KBM-7 (cell line): ENCODE measurements at places on chromosomes 7 and 10.

- DNase-seq: no peak
Measured at GRCh38 chr10:80154978-80155695, 22.6 kb downstream of the PLAC9 start.

GRCh38 chr7:2993868-2994267 lies 49.8 kb downstream of the CARD11 start:
- DNase-seq: no peak

DNA sequence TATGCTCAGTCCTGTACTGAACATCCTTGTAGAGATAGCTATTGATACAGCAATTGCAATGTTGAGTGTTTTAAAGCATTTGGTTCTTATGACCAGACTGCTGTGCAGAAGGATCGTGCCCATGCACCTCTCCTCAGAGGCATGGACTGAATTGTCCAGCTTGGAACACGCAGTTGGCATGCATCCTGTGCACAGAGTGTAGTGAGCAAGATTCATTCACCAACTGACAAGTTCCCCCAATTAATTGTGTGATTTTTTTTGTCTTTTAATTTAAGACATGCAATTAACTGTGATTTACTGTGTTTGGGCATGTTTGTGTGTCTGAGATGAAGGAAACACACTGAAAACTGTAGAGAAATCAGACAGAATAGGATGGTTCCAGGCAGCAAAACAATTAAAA lies 323.7 kb downstream of the CDK14 start:
- no peak for DNase-seq

- DNase-seq: no peak
Measured at GRCh38 chr10:6819301-6819700, 239.2 kb upstream of the PRKCQ start.

DNA sequence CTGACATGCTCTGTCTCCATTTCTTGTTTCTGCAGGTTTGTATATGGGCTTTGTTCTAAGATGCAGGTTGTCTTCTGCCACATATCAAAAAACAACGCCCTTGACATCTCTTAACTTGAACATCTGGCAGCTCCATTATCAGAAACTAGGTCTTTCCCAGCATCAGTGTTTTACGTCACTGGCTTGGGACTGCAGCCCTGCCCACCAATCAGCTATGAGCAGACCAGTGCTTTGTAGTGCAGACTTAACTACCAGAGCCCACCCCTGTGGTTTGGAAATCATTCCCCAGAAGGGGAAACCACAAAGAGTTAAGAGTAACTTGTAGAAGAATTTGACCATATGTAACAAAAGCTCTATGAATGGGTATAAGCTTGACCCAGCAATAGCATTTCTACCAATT lies 132.4 kb downstream of the SEPTIN14 start:
- DNase-seq: no peak

DNA sequence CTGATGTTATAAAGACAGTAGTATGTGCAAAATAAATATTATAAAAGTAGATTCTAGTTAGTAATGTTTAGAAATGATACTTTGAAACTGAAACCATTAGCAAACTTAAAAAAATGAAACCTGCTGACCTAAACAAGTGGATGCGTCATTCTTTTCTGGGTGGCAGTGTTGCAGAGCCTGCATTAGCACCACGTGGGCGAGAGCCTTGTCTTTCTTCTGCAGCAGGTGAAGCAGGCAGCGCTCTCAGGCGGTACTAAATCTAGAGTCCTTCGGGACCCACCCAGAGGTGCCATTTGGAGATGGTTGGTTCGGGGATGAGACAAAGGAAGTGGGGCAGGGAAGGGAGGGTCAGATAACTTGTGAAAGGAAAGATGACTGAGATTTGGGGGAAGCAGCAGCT lies 759.1 kb upstream of the IGFBP3 start:
- no peak for DNase-seq

GRCh38 chr10:62790571-62790970 lies 13.9 kb upstream of the ADO start:
- DNase-seq: no peak

GRCh38 chr7:69638674-69639073 lies 40.4 kb downstream of the AUTS2 start:
- DNase-seq: no peak

DNA sequence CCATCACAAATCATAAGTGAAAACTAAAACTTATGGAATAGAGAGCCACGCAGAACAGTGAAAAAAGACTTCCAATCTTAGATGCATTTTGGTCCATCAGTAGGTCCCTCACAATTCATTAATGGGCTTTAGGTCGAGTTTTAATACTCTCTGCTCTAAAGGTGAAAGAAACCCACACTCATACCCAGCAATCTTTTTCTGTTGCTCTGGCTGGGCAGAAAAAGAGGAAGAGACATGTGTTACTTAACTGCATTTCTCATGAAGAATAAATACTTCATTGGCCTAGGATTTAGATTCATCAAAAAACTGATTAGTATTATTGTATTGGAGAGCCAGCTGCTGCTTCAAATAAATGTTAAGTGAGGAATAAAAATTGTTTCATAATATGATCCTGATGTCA lies 645.7 kb downstream of the PHTF2 start:
- DNase-seq: no peak

DNA sequence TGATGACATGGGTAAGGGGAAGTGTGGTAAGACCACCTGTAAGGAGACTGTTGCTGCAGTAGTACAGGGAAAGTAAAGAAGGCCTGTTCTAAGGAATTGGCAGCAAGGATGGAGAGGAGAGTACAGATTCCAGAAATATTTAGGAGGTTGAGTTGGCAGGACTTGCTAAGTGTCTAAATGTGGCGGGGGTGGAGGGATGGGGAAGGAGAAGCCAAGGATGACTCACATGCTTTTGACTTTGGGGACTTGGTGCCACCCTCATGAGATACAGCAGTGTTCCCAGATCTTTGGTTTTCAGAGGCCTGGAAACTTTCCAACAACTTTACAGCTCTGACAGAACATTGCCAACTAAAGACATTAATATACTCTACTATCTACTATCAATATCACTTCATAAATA lies 45.4 kb downstream of the CDK6 start:
- DNase-seq: no peak

GRCh38 chr10:110167149-110167548 lies 40.3 kb upstream of the MXI1 start:
- no peak for DNase-seq

DNA sequence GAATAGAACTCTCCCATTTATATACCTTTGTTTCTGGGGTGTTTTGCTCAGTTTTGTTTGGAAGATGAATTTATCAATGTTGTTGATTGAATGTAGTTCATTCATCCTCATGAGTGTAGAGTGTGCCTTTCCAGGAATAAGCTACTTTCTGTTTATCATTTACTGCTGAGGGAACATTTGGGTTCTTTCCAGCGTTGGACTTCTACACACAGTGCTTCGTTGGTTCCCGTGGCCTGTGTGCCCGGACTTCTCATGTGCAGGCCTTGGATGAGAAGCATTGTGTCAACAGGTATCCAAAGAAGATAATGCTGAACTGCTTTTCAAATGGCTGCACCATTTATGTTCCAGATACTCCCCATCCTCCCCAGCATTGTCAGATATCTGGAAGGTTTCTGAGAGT lies 107.6 kb upstream of the TNS3 start:
- no peak for DNase-seq

DNA sequence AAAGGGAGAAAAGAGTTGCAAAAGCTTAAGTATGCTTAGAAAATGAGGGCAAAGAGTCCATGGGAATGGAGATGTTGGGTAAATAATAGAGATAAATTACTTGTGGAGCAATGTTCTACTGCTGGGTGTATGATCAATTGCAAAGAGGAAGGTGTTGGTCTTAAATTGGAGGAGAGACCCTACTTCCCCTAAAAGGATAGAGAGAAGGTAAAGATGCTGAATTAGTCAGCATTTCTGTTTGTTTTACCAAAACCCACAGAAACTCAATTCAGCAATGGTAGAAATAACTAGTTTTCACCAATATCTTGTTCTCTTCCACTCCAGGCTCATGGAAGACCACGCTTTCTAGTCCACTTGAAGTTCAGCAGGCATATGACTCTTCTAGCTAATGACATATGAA lies 32.1 kb downstream of the ASB4 start:
- no peak for DNase-seq

DNA sequence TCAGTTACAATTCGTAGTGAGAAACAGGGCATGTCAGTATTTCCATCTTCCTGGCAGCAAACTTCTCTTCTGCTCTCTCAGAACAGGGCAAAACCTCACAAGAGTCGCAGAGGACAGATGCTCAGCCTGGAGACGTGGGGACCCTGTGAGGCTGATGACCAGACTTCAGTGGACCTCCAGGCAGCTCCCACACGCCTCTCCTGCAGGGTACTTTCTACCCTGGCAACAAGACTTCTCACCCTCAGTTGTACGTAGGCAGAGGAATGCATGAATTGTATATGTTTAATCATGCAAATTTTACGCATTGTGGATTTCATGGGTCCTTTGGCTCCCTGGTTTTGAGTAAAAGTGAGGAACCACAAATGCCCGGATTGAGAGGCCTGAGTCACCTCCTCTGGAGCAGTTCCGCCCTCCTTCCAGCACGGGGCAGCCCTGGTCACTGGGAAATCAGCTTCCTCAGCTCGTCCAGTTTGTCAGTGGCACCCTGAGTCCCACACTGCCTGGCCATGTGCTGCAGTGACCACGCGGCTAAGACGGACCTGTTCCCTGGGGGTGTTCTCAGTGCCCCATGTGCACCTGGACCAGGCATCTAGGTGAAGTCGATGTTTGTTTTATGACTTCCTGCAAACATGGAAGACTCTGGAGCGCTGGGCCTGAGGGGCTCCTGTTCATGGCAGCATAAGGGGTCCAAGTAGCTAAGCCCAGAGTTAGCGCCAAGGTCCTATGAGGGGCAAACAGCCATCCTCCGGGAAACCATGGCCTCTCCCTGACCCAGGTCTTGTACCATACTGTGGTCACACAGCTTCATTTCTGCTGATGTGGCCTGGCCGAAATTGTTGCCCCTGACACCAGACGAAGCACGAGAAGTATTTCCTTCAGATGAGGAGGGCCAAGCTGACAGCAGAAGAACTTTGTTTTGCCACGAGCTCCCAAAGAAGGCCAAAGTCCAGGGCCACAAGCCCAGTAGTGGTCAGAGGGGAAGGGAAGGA lies 165.1 kb downstream of the TNS3 start:
- no peak for DNase-seq

GRCh38 chr7:159119026-159119741 lies 25.5 kb downstream of the VIPR2 start:
- no peak for DNase-seq

DNA sequence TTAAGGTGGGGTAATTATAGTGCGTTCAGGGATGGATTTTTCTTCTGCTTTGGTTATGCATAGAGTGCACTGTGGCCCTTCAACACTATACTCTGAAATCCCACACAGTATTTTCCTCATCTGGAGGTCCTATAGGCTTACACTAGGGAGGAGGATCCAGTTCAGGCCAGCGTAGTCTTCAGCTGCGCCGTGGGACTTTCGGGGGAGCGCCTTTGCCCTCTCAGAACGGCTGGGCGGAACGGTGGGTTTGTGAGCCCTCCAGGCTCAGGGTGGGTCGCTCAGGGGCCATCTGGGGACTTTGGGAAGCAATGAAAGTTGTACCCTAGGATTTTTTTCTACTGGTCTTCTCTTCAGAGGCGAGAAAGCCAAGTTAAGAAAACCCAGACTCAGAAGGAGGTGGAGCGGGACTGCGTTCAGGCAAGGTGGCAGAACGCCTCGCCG lies 652 bp upstream of the VPS26A start:
- DNase-seq: no peak

DNA sequence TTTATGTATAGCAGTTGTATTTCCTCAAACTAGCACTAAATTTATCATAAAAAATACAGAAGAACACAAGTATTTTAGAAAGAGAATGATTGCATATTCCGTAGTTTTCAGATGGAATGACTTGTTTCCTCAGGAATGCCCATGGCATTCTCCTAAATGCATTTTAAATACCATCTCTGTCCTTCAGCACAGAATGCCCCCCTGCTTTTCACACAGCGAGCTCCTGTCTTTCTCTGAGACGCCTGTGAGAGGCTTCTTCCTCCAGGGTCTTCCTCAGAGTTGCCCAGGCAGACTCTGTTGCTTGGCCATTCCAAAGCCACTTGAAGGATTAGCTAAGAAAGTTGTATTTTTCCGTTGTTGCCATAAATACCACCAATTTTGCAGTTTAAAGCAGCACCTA lies 10.1 kb downstream of the LANCL2 start:
- DNase-seq: no peak

DNA sequence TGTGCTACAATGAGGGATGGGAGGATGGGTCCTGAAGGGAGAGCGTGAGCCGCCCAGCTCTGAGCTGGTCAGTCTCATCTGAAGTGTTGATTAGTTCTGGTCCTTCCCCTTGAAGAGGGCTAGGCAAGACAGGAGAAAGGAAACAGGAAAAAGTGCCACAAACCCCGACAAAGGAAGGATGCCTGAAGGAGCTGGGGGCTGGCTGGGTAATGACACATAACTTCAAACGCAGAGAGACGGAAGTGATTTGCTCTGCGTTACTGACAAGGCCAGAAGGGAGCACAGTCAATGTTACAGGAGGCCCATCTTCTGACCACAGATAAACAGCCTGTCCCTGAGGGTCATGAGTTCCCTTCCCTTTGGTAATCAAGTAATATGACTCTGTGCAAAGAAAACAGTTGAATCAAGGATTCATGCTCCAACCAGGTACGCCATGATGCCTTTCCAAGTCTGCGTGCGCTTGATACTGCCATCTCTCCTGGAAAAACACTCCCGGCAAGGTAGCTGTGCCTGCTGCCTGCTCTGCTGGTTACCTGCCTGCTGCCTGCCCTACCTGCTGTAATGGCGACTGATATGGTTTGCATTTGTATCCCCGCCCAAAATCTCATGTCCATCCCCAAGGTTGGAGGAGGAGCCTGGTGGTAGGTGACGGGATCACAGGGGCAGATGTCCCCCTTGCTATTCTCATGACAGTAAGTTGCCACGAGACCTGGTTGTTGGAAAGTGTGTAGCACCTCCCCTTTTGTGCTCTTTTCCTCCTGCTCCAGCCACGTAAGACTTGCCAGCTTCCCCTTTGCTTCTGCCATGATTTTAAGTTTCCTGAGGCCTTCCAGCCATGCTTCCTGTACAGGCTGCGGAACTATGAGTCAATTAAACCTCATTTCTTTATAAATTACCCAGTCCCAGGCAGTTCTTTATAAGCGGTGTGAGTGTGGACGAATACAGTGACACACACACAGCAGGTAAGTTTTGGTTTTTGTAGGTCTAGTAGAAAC lies 57.9 kb downstream of the GRB10 start:
- peak; percentile 27 for DNase-seq

GRCh38 chr10:767211-767610 lies 77.7 kb upstream of the DIP2C start:
- no peak for DNase-seq

- no peak for DNase-seq
Measured at GRCh38 chr10:97865488-97865887, 15.8 kb downstream of the GOLGA7B start.
